NCI-H1930 (cell line): ENCODE measurements at places on chromosomes 12 and 14.
A peak's percentile ranks its signal among the peaks of the same experiment; 100 is the strongest.

DNA sequence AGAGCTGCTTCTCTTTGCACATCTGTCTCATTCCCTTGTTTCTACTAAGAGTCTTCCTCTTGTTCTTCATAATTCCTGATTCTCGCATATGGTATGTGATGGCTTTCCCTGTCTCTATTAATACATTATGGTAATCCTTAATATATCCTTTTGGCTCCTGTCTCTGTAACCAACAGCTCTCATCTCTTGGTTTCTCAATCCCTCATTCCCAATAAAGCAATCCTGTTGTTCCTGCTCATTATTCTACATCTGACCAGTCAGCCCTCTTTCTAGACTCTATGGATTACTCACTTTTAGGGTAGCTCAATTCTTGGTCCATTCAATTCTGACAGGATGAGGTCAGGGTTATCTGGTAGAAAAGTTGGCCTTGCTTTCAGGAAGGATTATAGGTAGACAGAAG lies 349.9 kb downstream of the LRIG3 start:
- no peak for DNase-seq

DNA sequence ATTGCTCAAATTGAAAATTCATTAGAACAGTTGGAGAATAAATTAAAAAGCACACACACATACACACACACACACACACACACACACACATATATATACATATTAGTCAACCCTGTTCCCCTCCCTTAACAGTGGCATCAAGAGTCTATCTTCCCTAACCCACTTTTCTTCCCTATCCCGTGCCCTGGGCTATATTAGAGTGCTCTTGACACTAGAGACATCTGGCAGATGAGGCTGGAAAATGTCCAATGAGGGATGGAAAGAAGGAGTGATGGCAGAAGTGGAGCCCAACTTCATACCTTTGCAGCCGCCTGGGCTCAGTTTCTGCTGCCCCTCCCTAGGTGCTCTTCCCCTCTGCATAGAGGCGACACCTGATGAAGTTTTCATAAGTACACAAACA lies 172.4 kb upstream of the NUDT4 start:
- no peak for DNase-seq

DNA sequence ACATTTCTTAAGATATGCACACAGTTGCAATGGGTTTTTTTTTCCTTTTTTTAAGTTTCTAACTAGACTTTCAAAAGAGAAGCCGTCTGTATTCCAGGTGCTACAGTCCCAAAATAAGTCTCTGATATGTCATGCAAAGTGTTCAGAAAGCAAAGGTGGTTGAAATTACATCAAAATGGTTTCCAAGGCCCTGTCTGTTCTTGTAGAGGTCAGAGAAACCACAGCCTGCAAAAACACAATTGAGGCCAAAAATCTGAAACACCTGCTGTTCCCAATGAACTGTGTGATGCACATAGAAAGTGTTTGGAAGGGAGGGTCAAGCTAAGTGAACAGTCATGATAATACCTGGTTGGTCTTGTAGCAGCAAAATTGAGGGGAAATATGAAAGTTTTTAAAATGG lies 91.0 kb downstream of the VRK1 start:
- no peak for DNase-seq

DNA sequence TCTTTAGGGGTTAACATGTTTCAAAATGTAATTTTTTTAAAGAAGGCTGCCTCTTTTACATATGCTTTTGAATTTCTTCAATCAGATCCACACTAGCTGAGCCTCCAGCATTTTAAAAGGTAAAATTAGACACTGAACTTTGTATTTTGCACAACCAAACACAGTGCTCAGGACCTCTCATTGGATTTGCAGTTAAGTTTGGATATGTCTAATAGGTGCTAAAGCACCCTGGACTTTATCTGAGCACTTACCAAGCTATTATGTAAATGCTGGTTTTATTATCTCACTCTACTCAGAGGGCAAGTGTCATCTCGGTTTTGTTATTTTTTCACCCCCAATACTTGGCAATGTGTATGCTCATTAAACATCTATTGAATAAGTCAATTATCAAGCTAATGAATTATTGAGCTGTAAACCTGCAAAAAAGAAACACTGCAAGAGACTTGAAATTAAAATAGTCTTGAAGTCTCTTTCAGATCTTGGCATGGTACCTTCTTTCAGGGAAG lies 150.7 kb downstream of the KIF21A start:
- no peak for DNase-seq

- no peak for DNase-seq
These were observed 23.8 kb upstream of the PLD4 start for GRCh38 chr14:104900639-104901512.

DNA sequence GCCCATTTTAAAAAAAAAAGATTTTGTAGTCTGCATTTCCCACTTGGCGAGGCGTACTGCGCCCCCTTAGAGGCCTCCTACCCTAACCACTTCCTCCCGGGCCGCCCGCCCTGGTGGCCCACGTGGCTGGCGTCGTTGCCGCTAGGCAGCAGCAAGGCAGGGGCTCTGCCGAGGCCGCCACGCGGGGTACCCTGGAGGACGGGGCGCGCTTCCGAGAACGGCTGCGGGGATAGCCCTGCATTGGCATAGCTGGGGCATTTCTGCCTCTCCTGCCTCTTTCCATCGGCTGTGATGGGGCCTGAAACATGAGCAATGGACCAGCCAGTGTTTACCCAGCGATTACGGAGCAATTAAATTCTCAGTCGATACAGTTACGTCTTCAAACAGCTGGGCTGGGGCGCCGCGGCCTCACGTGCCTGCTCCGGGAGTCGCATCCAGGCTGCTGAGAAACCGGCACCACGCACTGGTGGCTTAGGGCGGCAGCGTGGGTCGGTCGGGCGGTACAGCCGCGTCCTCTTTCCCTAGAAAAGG lies 38.0 kb downstream of the IQSEC3 start:
- DNase-seq, result peak; percentile 86

- no peak for DNase-seq
These were observed 745.8 kb downstream of the SLC6A15 start for GRCh38 chr12:84166812-84167211.

GRCh38 chr12:100484183-100484886 lies 10.7 kb downstream of the NR1H4 start:
- no peak for DNase-seq

- peak; percentile 46 for DNase-seq
These were observed 14.6 kb upstream of the RBM19 start for GRCh38 chr12:113980537-113981337.

DNA sequence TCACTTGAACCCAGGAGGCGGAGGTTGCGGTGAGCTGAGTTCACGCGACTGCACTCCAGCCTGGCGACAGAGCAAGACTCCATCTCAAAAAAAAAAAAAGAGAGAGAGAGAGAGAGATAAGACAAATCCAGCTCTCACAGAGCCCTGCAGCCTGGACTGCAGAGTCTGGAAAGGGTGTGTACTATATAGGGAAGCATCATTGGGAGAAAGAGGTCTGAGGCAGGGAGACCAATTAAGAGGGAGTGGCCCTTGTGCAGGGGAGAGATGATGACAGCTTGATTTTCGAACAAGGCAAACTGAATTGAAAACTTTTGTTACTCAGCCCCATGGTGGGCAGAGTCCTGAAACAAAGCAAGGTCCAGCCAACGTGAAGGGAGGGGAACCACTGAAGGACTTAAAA lies 116.2 kb downstream of the CCDC60 start:
- no peak for DNase-seq

DNA sequence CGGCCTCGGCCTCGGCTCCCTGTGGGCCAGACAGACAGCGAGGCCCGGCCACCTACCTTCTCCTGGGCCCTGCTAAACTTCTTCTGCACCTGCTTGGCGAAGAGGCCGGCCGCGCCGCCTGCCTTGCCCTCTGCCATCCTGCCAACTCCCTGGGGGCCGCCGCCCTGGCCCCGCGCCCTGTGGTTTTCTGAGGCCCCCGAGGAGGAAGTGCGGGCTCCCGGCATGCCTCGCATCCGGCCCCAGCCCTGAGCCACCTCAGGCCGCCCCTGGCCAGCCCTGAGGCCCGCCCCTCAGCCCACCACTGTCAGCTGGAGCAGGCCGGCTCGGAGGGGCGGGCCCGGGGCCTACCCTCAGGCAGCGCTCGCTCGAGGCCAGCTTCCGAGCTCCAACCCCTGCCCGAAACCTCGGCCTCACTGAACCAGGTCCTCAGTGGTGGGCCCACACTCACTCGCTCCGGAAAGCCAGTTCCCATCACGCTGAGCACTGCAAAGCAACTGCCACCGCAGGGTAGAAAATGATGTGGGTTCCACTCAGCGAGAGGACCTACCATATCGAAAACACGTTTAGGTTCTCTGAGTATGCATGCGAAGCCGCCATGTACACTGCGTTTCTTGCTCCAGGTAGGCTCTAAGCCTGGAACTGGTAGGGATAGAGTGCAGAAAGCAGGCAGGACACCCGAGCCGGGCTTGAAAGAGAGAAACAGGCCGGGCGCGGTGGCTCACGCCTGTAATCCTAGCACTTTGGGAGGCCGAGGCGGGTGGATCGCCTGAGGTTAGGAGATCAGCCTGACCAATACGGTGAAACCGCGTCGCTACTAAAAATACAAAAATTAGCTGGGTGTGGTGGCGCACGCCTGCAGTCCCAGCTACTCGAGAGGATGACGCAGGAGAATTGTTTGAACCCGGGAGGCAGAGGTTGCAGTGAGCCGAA lies at the start of gene BIN2:
BIN2 (minus strand) TSS at position 209 of the 930 bp plus-strand sequence; CDS start at position 137, 72 bp downstream.
- DNase-seq, result no peak

- DNase-seq, result no peak
These were observed 26.6 kb upstream of the LIMA1 start for GRCh38 chr12:50309950-50310349.

- DNase-seq, result no peak
These were observed 5.5 kb downstream of the OR10AD1 start for GRCh38 chr12:48197549-48197970.

DNA sequence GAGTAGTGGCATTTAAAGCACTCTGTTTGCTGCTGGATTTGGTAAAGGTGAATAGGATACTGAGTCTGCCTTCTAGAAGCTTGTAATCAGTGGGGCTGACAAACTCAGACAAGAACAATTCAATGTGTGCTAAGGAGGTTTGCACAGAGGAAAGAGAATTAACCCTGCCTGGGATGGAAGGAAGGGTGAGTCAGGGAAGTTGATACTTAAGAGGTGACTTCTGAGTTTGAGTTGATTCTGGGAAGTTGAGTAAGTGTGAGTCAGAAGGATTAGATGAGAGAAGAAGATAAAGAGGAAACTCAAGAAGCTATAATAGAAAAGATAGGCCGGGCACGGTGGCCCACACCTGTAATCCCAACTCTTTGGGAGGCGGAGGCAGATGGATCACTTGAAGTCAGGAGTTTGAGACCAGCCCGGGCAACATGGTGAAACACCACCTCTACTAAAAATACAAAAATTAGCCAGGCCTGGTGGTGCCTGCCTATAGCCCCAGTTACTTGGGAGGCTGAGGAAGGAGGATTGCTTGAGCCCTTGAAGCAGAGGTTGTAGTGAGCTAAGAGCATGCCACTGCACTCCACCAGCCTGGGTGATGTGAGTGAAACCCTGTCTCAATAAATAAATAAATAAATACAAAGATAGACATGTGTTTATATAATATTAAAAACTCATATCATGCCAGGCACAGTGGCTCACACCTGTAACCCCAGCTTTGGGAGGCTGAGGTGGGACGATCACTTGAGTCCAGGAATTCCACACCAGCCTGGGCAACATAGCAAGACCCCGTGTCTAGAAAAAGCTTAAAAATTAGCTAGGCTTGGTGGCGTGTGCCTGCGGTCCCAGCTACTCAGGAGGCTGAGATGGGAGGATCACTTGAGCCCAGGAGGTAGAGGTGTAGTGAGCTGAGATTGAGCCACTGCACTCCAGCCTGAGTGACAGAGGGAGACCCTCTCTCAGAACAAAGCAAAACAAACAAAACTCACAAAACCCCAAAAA lies 126.8 kb upstream of the CPM start:
- no peak for DNase-seq

DNA sequence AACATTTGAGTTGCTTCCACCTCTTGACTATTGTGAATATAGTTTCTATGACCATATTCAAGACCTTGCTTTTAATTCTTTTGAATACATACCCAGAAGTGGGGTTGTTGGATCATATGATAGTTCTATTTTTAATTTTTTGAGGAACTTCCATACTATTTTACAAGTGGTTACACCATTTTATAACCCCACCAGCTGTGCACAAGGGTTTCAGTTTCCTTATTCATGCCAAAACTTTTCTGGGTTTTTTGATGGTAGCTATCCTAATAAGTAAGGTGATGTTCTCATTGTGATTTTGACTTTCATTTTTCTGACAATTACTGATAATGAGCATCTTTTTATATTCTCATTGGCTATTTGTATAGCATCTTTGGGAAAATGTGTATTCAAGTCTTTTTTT lies 109.4 kb upstream of the GARIN2 start:
- no peak for DNase-seq

GRCh38 chr12:15208140-15208539 lies 13.1 kb downstream of the RERG start:
- DNase-seq, result no peak

DNA sequence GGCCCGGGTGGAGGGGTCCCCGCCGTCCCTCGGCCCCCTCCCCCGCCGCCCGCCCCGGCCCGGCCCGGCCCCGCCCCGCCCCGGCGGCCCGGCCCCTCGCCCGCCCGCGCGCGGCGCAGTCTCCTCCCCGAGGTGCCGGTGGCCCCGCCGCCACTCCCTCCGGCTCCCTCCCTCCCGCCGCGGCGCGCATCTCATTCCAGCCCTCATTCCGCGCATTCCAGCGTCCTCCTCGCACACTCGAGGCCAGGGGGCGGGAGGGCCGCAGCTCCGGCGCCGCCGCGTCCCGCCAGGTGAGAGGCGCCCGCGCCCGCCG lies at the start of gene TEAD4:
TEAD4 (plus strand) TSS at position 206 of the 313 bp plus-strand sequence.
- peak; percentile 72 for DNase-seq

DNA sequence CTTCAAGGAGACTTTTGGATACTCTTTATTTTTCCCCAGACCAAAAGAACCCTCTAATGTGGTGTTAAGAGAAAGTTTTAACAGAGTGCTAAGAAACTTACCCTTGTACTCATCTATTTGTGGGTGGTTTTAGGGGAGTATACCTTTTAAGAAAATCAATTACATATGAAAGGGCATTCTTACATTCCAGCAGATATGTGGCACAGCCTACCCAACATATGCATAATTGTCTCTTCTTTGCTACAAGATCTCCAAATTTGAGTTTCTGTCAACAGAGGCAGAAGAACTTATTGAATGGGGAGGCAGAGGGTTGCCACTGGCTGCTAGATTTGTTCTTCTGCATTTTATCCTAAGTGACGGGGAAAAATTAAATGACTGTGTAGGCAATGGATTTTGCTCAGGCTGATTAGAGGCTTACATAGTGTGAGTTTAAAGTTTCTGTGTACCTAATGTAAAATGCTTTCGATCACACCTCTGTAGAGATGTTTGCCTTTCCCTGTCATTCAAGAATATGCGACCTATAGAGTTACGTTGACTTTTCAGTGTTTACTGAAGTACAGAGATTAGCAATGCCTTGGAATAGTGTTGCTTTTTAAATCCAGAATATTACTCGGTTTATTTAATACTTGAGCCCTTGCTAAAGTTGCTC lies 54.6 kb downstream of the PROX2 start:
- no peak for DNase-seq

- DNase-seq, result no peak
These were observed 92.3 kb upstream of the FERMT2 start for GRCh38 chr14:53043027-53043581.

DNA sequence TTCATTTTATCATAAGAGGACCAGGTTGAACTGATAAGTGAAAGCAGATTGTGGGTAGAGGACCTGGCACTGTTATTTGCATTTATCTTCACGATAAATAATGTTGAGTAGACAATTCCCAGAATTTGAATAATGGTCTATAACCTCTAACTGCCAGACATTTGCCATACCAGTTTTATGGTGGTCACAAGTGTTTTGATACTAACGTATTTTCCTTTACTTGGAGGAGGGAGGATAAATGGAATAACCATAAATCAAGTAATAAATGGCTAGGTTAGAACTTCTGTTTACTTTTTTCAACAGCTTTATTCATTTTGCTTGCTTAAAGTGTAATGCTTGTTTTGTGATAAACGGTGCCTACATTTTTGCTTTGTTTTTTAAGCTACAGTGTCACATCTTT lies 9.5 kb downstream of the PAX9 start:
- no peak for DNase-seq
